ENCODE measurements at places on chromosomes 12 and 14. TPM values are rescaled to one million over a fixed set of nuclear protein-coding genes. Genes with fewer than 3 reads are reported as not detected.

- DNase-seq: peak; percentile 55
Measured at GRCh38 chr14:37594238-37594970, 645 bp downstream of the FOXA1 start.

GRCh38 chr12:114955414-114956014 is 271.5 kb upstream of the TBX3 start:
- DNase-seq: peak; percentile 55

The KRT72 gene
- not detected for total RNA-seq

The SRRM4 gene
- not detected for total RNA-seq

The HOXC10 gene
- 4.0 TPM for total RNA-seq

DNA sequence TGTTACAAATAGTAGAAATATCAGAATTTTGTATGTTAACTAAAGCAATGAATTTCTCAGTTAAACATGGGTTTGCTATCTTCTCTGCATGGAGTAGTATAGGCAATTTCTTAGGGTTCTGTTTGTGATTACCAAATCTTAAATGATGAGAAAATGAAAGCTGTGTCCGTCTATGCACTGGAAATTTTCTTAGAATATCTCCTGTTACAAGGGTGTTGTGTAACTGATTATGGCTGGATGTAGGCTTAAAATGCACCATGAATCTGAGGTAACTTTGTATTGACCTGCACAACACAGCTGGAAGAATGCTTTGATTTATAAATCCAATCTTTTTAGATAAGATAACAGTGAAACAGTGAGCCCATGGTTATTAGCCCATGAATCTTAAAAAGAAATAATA is 17.8 kb downstream of the TRIP11 start:
- DNase-seq: no peak

GRCh38 chr12:41437563-41437962 is 249.4 kb downstream of the PDZRN4 start:
- no peak for DNase-seq

The PIP4K2C gene
- total RNA-seq: 15.9 TPM

The IL22 gene
- not detected for total RNA-seq

- DNase-seq: no peak
Measured at GRCh38 chr14:91693346-91693745, 38.5 kb downstream of the CATSPERB start.

DNA sequence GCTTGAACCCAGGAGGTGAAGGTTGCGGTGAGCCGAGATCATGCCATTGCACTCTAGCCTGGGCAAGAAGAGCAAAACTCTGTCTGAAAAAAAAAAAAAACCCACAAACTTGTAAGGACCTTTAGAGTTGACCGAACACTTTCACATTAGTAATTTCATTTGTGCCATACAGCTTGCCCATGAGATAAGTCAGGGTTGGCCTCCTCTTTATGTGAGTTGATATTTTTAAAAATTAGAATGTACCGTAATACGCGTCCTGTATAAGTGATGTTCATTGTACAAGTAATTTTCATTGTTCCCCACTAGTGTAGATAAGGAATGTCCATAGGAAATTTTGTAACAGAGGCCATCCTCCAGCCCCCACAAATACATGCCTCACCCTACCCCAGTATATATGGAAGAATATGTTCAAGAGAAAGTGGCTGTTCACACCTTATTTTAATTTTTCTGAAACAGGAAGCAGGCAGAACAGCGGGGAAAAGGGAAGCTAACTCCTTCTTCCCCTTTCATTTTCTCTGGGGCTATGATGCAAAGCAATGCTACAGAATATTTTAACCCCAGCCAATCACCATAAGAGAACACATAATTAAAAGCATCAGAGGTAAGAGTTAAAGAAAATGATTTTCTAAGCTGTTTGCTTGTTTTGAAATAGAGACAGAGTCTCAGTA is 31.9 kb upstream of the HIF1A start:
- no peak for DNase-seq

DNA sequence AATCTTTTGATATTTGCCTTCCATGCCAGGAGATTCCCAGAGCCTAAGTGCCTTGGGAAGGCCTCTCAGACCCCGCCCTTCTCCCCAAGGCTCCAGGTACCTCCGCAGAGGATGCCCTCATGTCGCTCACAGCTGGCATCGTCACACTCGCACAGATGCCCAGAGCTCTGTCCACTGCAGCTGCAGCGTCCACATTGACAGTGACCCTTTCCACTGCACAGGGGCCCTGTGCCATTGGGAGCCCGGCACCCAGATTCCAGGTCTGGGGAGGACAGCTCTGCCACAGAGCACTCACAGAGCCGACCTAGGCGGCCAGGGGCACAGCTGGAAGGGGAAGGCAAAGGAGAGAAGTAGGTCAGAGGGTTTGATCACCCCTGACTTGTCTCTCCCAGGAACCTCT is 12.3 kb upstream of the CSAD start:
- DNase-seq: no peak

The INHBE gene
- 0.24 TPM for total RNA-seq

DNA sequence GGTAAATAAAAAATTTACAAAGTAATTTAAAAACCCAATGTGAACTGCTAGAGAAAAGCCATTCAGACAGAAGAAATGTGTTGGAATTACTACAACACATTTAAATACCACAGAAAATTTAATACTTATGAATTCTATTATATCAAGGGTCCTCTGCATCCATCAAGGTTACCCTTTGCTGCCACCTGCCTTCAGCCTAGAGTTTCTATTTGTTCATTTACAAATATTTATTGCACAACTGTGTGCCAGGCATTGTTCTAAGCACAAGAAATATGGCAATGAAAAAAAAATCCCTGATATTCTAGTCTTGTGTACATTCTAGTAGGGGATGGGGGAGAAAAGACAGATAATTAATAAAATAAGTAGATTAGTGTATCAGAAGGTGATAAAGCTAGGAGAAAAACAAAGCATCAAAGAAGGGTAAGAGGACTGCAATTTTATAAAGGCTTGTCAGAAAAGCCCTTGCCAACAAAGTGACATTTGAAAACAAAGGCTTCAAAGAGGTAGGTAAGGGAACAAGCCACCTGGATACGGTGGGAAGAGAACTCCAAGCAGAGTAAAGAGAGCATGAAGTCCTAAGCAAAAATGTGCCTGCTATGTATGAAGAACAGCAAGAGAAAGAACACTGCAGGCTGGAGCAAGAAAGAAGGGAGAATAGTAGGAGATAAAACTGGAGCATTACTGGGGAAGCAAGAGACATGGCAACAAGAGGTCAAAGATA is 59.1 kb upstream of the SLC6A13 start:
- no peak for DNase-seq

DNA sequence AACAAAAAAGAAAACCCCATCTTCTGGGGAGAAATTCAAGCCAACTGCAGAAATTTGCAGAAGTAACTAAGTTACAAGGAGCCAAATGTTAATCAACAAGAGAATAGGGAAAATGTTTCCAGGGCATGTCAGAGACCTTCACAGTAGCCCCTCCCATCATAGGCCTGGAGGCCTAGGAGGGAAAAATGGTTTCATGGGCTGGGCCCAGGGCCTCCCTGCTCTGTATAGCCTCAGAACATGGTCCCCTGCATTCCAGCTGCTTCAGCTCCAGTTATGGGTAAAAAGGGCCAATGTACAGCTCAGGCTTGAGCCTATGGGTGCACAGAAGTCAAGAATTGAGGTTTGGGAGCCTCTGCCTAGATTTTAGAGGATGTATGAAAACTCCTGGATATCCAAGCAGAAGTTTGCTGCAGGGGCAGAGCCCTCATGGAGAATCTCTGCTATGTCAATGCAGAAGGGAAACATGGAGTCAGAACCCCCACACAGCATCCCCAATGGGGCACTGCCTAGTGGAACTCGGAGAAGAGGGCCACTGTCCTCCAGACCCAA is 260.9 kb downstream of the DUSP6 start:
- DNase-seq: no peak

The TAS2R30 gene
- total RNA-seq: 0.98 TPM

DNA sequence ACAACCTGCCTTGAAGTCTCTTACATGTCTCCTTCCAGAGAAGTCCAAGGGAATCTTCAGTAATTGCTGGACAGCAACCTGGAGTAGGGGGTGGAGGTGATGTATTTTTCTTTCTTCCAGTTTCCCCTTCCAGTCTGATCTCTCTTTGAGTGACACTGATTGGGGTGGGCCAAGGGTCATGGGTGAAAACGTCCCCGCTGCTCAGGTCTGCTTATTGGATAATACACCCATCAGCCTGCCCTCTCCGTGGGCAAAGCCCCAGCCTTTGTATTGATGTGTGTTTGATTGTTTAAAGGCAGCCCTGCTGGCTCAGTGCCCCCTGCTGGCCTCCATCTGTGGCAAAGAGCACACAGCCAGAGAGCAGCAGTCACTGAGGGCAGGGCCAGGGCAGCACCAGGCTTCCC is 35.7 kb upstream of the ATP2A2 start:
- peak; percentile 20 for DNase-seq

GRCh38 chr12:107533218-107533617 is 152.4 kb upstream of the PWP1 start:
- no peak for DNase-seq

GRCh38 chr14:69710378-69710777 is 56.6 kb upstream of the SRSF5 start:
- DNase-seq: no peak

The NID2 gene
- 35.0 TPM for total RNA-seq

DNA sequence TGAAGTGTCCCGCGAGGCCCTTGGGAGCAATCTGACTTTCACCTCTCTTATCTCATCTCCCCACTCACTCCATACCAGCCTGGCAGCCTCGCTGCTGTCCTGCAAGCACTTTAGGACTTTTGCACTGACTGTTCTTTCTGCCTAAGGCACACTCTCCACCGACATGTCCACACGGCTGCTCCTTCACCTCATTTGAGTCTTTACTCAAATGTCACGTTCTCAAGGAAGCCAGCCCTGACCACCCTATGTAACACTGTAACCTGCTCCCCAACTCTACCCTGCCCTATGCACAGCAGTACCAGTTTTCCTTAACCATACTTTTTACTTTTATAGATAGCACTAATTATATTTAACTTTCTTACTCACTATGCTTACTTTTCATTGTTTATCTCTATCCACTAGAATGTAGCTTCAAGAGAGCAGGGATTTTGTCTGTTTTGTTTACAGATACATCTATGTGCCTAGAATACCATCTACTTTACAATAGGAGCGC is 32.0 kb downstream of the PRKD1 start:
- DNase-seq: no peak

The YY1 gene
- 53.0 TPM for total RNA-seq

DNA sequence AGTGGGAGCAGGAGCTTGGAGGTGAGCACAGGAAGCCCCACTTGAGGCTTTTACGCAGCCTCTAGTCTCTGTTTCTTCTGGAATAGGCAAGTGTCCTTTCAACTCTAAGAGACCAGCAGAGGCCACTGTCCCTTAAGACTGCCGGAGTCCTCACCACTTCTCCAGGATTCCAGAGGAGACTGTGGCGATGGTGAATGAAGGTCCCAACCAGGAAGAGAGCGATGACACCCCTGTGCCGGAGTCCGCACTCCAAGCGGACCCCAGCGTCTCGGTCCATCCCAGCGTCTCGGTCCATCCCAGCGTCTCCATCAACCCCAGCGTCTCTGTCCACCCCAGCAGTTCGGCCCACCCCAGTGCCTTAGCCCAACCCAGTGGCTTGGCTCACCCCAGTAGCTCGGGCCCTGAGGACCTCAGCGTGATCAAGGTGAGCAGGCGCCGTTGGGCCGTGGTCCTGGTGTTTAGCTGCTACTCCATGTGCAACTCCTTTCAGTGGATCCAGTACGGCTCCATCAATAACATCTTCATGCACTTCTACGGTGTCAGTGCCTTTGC is 442 bp downstream of the FLVCR2 start:
- DNase-seq: peak; percentile 65

- no peak for DNase-seq
Measured at GRCh38 chr12:117967043-117967442, 1.7 kb downstream of the KSR2 start.

The CCDC177 gene
- total RNA-seq: not detected

GRCh38 chr14:99183311-99183710 is 88.7 kb downstream of the BCL11B start:
- no peak for DNase-seq

The ACYP1 gene
- 43.6 TPM for total RNA-seq

The PLBD1 gene
- 0.78 TPM for total RNA-seq

The PGAM5 gene
- 27.5 TPM for total RNA-seq

GRCh38 chr12:73342733-73343132 is 1070.6 kb downstream of the TRHDE start:
- DNase-seq: no peak

The KCNA1 gene
- not detected for total RNA-seq

DNA sequence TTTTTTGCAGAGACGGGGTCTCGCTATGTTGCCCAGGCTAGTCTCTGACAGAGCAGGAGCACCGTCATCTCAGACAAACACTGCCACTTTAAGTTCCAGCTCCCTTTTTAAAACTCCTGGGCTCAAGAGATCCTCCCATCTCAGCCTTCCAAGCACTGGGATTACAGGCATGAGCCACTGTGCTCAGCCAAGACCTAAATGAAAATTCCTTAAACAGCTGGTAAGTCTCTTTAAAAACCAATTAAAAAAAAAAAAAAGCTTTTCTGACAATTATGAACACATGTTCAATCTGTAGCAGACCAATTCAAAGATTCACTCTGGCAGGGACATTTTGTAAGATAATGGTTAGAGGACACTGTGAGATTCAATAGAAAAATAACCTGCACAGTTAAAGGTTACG is 77.8 kb downstream of the HECTD4 start:
- no peak for DNase-seq

GRCh38 chr12:108335349-108336119 is 3.6 kb downstream of the CMKLR1 start:
- no peak for DNase-seq

- DNase-seq: no peak
Measured at GRCh38 chr14:77667331-77667730, 40.5 kb downstream of the ALKBH1 start.

- no peak for DNase-seq
Measured at GRCh38 chr14:98140862-98141530, 1131.0 kb downstream of the BCL11B start.

GRCh38 chr14:21136024-21136423 is 19.8 kb downstream of the OR5AU1 start:
- peak; percentile 11 for DNase-seq

DNA sequence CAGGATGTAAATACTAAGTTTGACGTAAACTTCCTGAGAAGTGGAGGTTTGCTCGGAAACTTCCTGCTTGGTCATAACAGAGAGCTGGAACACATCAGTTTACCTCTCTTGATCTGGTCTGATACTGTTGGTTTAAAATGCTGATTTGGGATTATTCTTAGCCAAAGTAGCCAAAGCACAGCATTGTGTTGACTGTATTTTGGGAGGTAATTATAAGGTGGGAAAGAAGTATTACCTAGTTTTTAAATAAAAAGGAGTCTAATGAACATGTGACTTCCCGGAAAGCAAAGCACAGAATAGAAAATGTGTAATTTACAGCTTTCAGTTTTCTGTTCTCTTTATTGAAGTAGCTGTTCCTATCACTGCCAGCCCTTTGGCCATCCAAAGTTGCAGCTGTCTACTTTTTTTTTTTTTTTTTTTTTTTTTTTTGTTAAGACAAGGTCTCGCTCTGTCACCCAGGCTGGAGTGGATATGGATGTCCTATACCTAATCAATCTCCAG is 52.2 kb upstream of the SRP54 start:
- no peak for DNase-seq

- no peak for DNase-seq
Measured at GRCh38 chr14:20438664-20439063, 2.7 kb upstream of the KLHL33 start.

Data from RPMI7951 (cell line).